ENCODE measurements at places on chromosomes 1 and 21.

- DNase-seq, result no peak
Measured at GRCh38 chr1:152836870-152837269, 5.8 kb upstream of the LCE6A start.

DNA sequence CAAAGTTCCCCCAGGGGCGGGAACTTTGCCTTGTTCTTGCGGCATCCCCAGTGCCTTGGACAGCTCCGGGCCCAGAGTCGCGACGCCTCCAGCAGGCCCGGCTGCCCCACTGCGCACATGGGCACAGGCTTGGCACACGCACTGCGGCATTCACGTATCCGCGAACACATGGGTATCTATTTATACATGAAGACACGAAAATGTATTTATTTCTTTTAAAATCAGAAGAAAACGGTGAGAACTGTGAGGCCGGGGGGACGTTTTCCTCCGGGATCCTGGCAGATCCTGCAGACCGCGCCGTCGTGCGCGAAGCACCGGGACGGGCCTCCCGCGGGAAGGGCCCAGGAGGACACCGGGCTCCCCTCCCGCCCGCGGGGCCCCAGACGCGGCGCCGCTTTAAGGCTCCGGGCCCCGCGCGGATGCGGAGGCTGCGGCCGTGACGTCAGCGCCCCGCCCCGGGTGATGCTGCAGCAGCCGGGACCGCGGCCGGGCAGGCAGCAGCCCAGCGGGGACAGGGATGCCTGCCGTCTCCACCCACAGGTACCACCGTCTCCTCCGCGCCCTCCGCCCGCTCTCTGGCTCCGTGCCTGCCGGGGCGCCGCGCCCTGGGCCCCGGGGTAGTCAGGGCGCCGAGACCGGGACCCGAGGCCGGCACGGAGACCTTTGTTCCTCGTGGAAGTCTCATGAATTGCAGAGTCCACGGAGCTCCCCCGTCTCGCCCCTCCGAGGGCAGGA, at the start of gene SLC45A1:
Gene SLC45A1 (plus strand): TSS at position 468 of the 735 bp plus-strand sequence. CDS start 6,216 bp downstream, outside the sequence.
- peak; percentile 70 for DNase-seq

- no peak for DNase-seq
Measured at GRCh38 chr1:109838838-109839240, 71.8 kb upstream of the CSF1 start.

DNA sequence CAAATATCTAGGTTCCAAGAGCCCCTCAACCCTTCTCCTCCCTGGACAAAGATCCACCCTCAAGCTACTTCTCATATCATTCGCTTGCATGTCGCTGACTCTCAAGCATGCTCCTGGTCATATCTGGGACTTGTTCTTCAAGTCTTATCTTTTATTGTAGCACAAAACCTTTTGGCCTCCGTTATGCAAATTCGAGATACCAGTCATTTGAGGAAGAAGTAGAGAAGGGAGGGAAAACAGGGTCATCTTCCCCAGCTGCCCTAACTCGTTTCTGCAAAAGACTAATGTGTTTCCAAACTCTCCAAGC, 63.8 kb upstream of the ETS2 start:
- DNase-seq, result no peak

DNA sequence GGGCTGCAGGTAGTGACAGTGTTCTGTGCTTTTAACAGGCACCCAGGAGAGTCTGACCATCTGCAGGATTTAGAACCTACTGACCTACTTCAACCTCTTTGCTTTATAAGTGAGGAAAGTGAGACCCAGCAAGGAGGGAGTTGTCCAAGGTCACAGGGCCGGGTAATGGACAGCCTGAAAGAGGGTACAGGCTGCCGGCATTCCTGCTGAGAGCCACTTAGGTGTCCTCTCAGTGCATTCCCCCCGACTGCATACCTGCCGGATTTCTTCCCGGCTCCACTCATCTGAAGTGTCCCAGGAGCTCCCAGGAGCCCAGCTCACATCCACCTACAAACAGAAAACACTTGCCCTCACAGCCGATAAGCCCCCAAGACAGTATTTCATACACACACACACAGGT, 13.9 kb downstream of the PHLDA3 start:
- no peak for DNase-seq
